Cortex of kidney (tissue), 1 donor: ENCODE measurements at places on chromosomes 1 and 21.

DNA sequence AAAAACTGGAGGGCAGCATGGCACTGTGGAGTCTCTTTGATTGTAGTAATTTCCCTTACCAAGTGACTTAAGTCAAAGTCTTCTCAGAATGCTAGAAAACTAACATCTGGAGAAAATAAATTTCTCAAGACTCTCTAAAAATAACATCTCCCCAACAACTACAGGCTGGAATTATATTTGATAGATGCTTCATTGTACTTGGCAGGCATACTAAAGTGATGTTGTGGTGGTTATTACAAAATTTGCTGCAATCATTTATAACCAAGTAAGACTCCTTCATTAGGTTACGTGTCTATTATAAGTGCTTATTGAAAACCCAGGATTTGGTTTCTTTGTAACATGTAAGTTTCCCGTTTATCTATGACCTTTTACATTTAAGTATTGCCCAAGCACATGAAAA, 132.9 kb upstream of the NRIP1 start:
- no peak for DNase-seq

DNA sequence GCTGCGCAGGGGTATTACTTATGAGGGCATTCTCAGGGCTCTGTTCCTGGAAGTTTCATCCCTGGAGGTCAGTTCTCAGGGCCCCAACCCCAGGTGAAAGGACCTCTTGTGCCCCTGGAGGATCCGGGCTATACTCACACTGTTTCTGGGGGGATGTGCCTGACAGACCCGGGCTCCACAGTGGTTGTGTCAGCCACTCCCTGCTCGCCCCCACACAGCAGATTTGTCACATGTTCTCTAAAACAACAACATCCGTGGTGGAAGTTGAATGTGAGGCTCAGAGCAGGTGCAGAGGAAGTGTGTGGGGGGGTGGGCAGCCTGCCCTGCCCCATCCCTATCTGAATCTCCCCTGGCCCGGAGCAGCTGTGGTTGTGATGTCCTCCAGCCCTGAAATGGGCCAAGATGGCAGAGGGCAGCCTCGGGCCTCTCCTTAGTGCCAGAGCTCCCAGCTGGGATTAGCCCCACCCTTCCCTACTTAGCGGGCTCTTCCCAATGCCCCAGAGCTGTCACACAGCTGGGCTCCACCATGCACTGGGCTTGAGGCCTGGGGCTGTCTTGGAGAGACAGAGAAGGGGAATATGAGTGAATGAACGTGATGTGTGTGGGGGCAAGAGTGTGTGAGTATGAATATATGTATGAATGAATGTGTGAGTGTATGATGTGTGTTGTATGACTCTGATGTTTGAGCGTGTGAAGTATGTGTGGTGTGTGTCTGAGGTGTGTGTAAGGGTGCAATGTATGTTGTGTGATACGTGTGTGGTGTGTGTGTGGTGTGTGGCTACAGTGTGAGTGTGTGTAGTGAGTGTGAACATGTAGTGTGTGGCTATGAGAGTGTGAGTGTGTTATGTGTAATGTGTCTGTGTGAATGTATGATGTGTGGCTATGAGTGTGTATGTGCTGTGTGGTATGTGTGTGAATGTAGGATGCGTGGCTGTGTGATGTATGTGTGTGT, 1.5 kb upstream of the FCMR start:
- no peak for DNase-seq

GRCh38 chr1:176733661-176734060, 270.7 kb downstream of the PAPPA2 start:
- no peak for DNase-seq

GRCh38 chr1:228851193-228851592, 115.9 kb downstream of the RHOU start:
- no peak for DNase-seq

GRCh38 chr1:175687622-175688415, 55.6 kb downstream of the TNR start:
- DNase-seq, result no peak

- no peak for DNase-seq
These were observed 18.1 kb upstream of the IFFO2 start for GRCh38 chr1:18974606-18975005.

DNA sequence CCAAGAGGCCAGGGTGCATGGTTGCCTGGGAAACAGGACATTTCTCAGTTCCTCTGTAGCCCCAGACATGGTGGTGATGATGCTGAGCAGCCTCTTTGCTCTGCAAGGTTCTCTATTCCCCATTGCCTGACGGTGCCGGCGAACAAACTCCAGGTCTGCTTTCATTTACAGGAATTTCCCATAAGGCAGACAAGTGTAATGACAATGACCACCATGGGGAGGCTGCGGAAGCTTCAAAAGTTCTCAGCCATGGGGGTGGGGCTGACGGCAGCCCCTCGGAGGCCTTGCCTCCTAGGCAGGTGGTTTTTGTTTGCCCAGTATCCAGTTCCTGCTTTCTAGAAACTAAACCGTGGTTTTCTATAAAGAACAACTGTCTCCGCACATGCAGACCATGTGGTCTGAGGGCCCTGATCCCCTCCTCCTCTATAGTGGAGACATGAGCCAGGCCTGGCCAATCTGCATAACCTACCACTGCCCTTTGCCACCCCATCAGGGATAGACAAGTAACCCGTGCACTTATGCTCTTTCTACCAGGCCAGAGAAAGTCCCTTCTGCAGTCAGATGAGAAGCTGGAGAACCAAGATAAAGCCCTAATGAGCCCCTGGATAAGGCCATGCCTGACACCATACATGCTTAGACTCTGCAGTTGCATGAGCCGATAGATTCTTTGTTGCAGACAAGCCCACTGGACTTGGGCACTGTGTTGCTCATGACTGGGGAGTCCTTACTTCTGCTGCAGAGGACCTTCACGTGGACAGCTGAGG, 54.1 kb downstream of the LDLRAD2 start:
- DNase-seq, result no peak

GRCh38 chr1:76075877-76076276, 1.3 kb downstream of the ST6GALNAC3 start:
- DNase-seq, result no peak

DNA sequence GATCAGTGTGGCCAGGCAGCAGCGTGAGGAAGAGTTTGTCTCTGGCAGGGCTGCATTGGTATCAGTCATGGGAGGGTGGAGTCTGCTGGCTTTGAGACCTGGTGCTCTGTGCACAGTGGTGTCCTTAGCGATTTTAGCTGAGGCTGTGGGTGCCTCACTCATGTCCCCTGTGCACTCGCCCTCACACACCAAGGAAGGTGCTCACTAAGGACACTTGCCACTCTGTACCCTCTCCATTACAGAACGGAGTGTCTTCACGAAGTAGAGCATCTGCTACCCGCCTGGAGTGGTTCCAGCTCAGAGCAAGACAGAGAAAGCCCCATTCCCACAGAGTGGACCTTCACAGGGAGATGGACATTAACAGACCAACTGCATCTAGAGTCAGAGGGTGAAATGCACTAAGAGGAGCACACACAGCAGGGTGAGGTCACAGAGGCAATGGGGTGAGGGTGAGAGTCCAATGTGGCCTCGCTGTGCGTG, 117.9 kb downstream of the MATN1 start:
- no peak for DNase-seq

DNA sequence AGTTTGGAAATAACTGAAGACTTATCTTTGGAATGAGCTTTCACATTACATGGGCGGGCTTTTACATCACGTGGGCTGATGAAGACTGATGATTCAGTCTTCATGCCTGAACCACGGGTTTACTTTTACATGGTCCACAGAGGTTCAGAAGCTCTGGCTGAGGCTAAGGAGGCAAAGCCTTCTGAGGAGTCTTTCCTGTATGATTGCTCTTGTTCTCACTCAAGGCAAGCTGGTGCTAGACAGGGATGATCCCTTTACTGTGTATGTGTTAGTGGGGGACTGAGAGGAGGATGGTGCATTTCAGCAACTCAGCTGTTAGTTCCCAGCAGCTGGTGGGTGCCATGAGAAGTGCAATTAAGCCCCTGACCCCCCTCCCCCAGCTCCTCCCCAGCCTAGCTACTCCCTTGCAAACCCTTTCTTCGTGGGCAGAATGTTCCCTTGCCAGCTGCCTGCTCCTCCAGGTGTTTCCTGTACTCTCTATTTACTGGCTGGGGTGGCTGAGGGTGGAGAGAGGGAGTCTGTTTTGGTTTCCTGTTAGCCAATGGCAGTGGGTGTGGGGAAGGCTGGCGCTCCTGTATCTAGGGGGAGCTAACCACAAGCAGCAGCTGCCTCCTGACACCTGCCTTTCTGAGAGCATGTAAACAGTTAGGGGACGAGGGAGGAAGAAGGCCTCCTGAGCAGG, 15.4 kb downstream of the BTG2 start:
- no peak for DNase-seq

GRCh38 chr1:90850181-90850897, 133.2 kb upstream of the BARHL2 start:
- DNase-seq, result no peak

GRCh38 chr1:16078925-16079656, 5.6 kb upstream of the FAM131C start:
- no peak for DNase-seq

DNA sequence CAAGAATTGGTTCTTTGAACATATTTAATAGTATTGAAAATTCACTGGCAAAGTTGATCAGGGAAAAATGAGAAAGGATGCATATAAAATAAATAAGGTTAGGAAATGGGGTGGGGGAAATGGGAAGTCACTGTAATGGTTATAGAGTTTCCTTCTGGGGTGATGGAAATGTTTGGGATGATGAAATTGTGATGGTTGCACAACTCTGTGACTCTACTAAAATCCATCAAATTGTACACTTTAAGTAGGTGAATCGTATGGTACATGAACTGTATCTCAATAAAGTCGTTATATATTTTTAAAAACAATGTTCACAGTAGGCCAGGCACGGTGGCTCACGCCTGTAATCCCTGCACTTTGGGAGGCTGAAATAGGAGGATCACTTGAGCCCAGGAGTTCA, 56.4 kb upstream of the ZYG11A start:
- no peak for DNase-seq

DNA sequence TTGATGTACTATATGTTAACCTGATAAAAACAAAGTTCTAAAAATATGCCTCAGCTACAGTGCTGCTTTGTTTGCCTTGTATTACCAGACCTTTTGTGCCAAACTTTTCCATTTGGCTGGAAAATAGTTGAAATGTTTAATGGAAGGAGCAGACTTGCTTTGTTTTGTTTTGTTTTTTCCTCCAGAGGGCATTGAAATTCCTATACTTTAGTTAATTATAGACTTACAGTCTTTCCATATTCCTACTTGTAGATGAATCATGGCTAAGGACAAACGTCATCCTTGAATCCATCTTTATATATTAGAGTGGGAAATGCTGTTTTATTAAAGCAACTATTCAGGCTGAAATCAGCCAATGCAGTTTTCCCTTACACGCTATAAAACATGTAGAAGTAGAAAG, 6.7 kb downstream of the CAP1 start:
- no peak for DNase-seq

- DNase-seq, result no peak
These were observed 136.8 kb upstream of the IGSF21 start for GRCh38 chr1:17970757-17971156.

DNA sequence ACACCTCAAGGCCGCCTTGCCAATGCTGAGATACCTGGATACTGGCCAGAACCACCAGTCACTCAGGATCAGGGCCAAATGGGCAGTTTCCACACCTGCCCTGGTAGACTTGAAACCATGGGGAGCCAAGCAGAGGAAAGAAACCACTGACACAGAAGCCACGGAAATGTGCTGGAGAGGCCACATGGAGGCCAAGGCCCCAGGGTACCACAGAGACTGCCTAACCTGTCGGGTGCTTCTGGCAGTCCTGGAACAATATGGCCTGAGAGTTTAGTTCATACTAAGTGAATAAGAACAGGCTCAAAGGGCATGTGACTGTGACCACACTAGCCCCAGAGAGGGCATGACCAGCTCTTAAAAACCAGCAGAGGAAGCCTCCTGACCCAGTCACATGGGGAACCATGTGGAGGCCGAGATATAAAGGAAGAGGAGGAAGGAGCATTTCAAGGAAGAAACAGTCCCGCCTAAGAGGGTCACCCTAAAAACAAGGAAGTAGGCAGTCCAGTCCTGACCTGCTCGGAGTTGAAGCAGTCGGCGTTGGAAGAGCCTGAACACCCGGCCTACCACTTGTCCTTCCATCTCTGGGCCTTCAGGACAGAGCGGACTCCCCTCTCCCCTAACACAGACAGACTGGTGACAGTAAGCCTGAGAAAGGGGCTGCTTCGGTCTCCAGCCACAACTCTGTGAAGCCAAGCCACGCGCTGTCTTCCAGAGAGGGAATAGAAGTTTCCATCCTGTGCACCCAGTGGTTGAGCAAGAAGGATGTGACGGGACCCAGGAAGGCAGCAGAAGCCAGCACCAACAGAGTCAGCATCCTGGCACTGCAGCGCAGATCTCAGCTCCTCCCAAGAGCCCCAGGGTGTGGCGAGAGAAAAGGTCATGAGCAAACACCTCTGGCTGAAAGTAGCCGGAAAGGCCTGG, at the start of gene DENND2D:
Gene DENND2D (minus strand): TSS at position 766 of the 921 bp plus-strand sequence. CDS start 187 bp downstream, at position 579.
- no peak for DNase-seq

DNA sequence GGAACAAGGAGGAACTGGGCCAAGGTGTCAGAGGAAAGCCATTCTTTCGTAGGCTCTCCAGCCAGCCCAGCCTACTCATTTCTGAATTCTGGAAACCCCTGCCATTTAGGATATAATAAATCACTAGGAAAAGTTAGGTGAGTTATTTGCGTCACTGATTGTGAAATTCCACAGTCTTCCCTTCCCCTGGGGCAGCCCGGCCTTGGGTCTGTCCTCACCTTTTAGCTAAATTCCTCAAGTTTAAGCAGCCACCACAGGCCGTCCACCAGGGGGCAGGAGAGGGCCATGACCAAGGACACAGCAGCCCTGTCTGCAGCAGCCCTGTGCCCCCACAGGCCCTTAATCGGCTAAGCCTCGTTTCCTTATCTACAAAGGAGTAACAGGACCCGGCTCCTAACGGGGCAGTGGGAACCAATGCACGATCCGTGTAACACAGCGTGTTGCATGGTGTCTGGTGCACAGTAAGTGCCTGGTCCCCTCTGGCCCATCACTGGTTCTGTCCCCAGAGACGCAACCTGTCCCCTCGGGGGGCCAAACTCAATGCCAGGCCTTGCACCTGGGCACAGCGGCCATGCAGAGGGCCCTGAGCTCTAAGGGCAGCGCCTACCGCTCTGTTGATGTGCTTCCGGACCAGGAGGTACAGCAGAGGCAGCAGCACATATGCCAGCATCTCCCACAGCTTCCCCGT, 18.1 kb downstream of the GPR157 start:
- DNase-seq, result no peak

DNA sequence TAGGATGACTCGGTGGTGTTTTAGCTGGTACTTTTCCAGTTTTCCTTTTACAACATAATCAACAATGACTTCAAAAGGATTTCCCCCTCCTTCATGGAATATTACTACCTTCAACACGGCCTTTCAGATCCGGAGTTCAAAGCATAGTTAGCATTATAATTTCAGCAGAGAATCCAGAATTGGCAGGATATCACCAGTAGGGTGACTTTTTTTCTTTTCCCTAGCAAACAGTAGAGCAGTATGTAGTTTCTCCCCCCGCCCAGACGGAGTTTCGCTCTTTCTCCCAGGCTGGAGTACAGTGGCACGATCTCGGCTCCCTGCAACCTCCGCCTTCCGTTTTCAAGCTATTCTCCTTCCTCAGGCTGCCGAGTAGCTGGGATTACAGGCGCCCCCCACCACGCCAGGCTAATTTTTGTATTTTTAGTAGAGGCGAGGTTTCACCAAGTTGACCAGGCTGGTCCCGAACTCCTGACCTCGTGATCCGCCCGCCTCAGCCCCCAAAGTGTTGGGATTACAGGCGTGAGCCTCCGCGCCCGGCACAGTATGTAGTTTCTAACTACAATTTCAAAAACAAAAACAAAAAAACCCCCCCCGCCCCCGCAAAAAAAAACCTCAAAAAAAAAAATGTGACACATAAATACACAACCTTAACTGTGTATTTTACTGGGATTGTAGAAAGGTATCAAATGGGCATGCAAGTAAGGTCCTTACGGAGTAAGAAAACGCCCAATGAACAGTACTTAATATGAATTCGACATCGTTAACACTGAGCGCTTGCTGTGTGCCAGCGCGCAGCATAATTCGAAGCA, 1.5 kb upstream of the COX20 start:
- no peak for DNase-seq
